ENCODE measurements at places on chromosomes 7 and 10. TPM values are rescaled to one million over a fixed set of nuclear protein-coding genes. Genes with fewer than 3 reads are reported as not detected.

Gene SH3PXD2A
- 1.6 TPM for total RNA-seq

Gene KCNIP2
- total RNA-seq = 0.98 TPM

Gene TMEM229A
- total RNA-seq = not detected

Gene UNC5B
- 1.7 TPM for total RNA-seq

Gene GRM3
- total RNA-seq = not detected

Gene ECD
- total RNA-seq = 26.3 TPM

Gene TMEM225B
- total RNA-seq = 0.76 TPM

Gene TAS2R3
- not detected for total RNA-seq

Gene CYP2C19
- total RNA-seq = not detected

Gene ICA1
- 1.0 TPM for total RNA-seq

Gene GARIN1A
- total RNA-seq = 1.2 TPM

Measured in A549 treated with ZK216348 at 1 μM for 4 hours (cell line).